ENCODE measurements at places on chromosomes 7 and 10. TPM values are rescaled to one million over a fixed set of nuclear protein-coding genes. Genes with fewer than 3 reads are reported as not detected.

The PLEKHS1 gene
- 0.77 TPM for total RNA-seq

The STEAP2 gene
- total RNA-seq, result 16.8 TPM

The MRC1 gene
- total RNA-seq, result 9.5 TPM

The MRPL32 gene
- 50.1 TPM for total RNA-seq

The TAS2R3 gene
- 4.2 TPM for total RNA-seq

The CPA2 gene
- total RNA-seq, result not detected

The PDZD7 gene
- total RNA-seq, result 2.1 TPM

The LRRC17 gene
- 46.9 TPM for total RNA-seq

The HOXA1 gene
- 0.44 TPM for total RNA-seq

The GRID1 gene
- total RNA-seq, result 10.0 TPM

The PTF1A gene
- 2.8 TPM for total RNA-seq

The OPALIN gene
- total RNA-seq, result not detected

The TRIM74 gene
- not detected for total RNA-seq

The ZNF394 gene
- total RNA-seq, result 35.1 TPM

The FAM237B gene
- total RNA-seq, result not detected

The ADIRF gene
- total RNA-seq, result 10.1 TPM

The FKBP9 gene
- 134 TPM for total RNA-seq

The UCMA gene
- total RNA-seq, result not detected

The PRSS1 gene
- not detected for total RNA-seq

The EVX1 gene
- not detected for total RNA-seq

The CDC14C gene
- total RNA-seq, result 0.22 TPM

The PTPRN2 gene
- total RNA-seq, result 13.2 TPM

The PNLIPRP2 gene
- total RNA-seq, result not detected

The AGAP5 gene
- total RNA-seq, result 8.0 TPM

The PIK3CG gene
- 3.4 TPM for total RNA-seq

All from camera-type eye (tissue), 1 donor.